Thoracic aorta (tissue), 2 donors: ENCODE measurements at places on chromosomes 4 and X. TPM values are rescaled to one million over a fixed set of nuclear protein-coding genes. Genes with fewer than 3 reads are reported as not detected.

GRCh38 chr4:31983246-31983645 lies 1263.1 kb downstream of the PCDH7 start:
- H3K4me3 ChIP-seq, result no peak overlapping the region
- DNase-seq, result no peak
- no peak overlapping the region for H3K27ac ChIP-seq
- H3K36me3 ChIP-seq, result no peaks in the 10 kb centered on the region
- H3K4me1 ChIP-seq, result peaks cover 7% of the 10 kb centered on the region

- H3K36me3 ChIP-seq, result peaks cover 4% of the 10 kb centered on the region
- H3K27ac ChIP-seq, result no peak overlapping the region
- DNase-seq, result no peak
These were observed 4.9 kb upstream of the TXK start for GRCh38 chr4:48138936-48139335.

DNA sequence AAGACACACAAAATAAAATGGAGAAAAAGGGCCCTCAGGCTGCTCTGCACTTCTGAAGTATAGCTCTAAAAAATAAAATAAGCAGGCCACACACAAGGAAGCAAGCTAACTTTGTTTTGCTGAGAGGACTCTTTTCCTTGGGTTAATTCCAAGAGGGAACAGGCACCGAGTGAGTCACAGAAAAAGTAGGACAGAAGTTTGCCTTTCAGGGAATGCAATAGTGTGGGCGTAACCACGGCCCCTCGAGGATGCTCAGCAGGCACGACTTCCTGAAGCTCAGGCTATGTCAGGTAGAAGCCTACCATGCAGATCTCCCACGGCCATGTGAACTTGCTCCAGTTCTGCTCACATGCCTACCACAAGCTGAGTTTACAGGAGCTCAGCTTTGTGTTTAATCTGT lies 22.1 kb downstream of the PPP1R2C start:
- no peaks in the 10 kb centered on the region for H3K27me3 ChIP-seq
- peaks cover 12% of the 10 kb centered on the region for H3K4me1 ChIP-seq
- DNase-seq, result peak; percentile 3
- peak overlapping the region; percentile 61 for H3K27ac ChIP-seq
- H3K36me3 ChIP-seq, result no peaks in the 10 kb centered on the region
- no peak overlapping the region for H3K4me3 ChIP-seq

DNA sequence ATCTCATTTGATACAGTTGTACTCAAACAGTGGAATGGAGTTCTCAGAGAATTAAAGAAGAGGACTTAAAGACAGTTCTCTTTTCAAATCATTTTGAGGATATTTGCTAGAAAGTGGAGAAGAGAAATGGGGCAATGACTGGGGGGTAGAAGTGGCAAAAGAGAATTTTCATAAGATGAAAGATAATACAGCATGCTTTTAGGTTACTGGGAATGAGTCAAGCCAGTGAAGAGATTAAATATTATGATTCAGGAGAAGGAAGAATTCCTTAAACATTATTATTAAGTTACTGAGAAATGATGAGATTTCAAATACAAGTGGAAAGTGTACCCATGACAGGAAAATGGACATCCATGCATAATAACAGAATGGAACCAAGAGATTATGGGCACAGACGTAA lies 219.0 kb upstream of the DKK2 start:
- no peaks in the 10 kb centered on the region for H3K27me3 ChIP-seq
- no peak overlapping the region for H3K27ac ChIP-seq
- no peak for DNase-seq
- no peaks in the 10 kb centered on the region for H3K36me3 ChIP-seq
- H3K4me3 ChIP-seq, result no peak overlapping the region

DNA sequence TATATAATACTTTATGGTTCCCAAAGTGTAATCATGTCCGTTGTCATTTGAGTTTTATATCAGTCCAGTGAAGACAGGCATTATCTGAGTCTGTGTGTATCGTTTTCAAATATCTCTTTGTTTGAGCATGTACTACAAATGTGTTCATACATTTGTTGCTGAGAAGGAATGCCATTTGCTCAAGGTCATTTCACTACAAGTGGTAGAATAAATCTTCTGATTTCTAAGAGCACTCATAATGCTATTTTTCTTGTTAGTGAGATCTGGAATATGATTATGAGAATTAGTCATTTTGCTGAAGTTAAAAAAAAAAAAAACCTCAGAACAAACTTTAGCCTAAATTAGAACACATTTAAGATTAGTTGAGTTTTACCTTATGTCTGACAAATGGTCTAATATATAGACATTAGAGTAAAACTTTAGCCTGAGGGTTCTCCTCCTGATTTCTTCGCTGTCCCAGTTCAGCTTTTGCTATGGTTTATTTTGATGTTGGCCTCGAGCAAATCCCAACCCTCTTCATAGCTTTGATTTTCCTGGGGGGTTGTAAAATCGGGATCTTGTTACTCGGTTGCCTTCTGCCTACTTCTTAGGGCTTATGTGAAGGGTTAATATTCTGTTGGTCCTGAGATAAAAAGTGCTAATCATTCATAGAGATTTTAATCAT lies 87.1 kb downstream of the TMEM131L start:
- H3K4me3 ChIP-seq, result peak overlapping the region; percentile 65
- no peak for DNase-seq
- H3K27ac ChIP-seq, result peak overlapping the region; percentile 95
- no peaks in the 10 kb centered on the region for H3K36me3 ChIP-seq

DNA sequence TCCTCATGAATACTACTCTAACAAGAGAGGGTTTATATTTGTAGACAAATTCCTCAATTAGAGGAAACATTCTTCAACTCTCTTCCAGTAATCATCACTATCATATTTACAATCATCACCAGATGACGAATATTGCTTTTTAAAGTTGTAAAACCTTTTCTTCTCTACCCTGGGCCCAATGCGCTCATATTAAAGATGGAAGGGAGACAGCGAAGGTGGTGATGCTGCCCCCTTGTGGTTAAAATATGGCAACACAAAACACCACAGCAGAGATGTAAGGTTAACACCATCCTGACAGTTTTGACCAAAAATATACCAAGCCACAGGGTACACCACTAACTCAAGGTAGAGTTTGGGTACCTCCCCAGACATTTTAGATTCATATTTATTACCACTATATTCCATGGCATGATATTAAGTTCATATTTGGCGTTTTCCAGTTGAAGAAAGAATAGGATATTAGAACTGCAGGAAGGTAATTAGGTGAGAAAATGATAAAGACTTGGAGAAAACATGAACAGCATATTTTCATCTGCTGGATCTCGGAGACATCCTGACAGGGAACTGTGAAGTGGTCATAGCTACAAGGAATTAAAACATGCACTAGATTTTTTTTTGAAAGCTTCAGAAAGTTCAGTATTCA lies 72.8 kb downstream of the SLC9A7 start:
- no peaks in the 10 kb centered on the region for H3K4me1 ChIP-seq
- no peak overlapping the region for H3K4me3 ChIP-seq
- no peaks in the 10 kb centered on the region for H3K36me3 ChIP-seq
- H3K27ac ChIP-seq, result no peak overlapping the region

GRCh38 chr4:141174457-141174856 lies 41.2 kb upstream of the RNF150 start:
- H3K36me3 ChIP-seq, result no peaks in the 10 kb centered on the region
- no peaks in the 10 kb centered on the region for H3K4me1 ChIP-seq
- DNase-seq, result no peak
- H3K27ac ChIP-seq, result no peak overlapping the region
- H3K4me3 ChIP-seq, result no peak overlapping the region

- peak overlapping the region; percentile 79 for H3K4me3 ChIP-seq
- H3K36me3 ChIP-seq, result no peaks in the 10 kb centered on the region
- peaks cover 8% of the 10 kb centered on the region for H3K4me1 ChIP-seq
- DNase-seq, result no peak
- H3K27me3 ChIP-seq, result no peaks in the 10 kb centered on the region
These were observed 98.4 kb upstream of the TENM3 start for GRCh38 chr4:182144626-182145333.

DNA sequence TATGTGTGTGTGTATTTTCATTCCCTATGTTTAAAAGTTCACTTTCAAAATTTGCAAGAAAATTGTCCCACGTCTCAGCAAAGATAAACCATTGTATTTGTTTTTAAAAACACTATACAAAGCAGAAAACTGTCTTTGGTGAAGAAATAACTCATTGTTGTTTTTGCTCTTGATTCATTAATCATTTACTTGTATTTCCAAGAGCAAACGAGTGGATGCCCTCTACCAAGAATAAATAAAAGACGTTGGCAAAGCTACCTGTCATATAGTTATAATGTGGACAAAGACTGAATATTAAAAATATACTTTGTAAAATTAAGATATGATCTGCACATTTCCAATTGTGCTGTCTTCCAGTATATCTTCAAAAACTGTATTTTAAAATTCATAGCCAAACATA lies 210.9 kb upstream of the NDST3 start:
- H3K4me1 ChIP-seq, result no peaks in the 10 kb centered on the region
- H3K27ac ChIP-seq, result no peak overlapping the region
- H3K4me3 ChIP-seq, result no peak overlapping the region
- no peaks in the 10 kb centered on the region for H3K36me3 ChIP-seq

DNA sequence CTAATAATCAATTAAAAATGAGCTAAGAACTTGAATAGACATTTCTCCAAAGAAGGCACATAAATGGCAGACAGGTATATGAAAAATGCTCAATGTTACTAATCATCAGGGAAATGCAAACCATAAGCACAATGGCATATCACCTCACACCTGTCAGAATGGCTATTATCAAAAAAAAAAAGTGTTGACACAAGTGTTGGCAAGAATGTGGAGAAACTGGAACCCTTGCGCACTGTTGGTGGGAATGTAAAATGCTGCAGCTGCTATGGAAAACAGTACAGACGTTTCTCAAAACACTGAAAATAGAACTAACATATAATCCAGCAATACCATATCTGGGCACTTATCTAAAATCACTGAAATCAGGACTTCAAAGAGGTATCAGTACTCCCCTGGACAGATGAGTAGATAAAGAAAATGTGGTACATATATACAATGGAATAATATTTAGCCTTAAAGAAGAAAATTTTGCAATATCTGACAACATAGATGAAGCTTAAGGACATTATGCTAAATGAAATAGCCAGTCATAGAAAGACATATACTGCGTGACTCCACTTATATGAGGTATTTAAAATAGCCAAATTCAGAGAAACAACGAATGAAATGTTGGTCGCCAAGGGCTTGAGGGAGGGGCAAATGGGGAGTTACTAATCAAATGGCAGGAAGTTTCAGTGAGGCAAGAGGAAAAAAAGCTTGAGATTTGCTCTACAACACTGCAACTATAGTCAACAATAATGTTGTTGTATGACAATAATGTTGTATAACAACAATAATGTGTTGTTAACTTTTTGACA lies 175.5 kb downstream of the WDFY3 start:
- DNase-seq, result no peak
- H3K27ac ChIP-seq, result no peak overlapping the region
- no peaks in the 10 kb centered on the region for H3K4me1 ChIP-seq
- H3K4me3 ChIP-seq, result no peak overlapping the region
- peaks cover 23% of the 10 kb centered on the region for H3K36me3 ChIP-seq
- no peaks in the 10 kb centered on the region for H3K27me3 ChIP-seq

- no peak overlapping the region for H3K4me3 ChIP-seq
- no peaks in the 10 kb centered on the region for H3K27me3 ChIP-seq
These were observed 55.6 kb upstream of the RBMX start for GRCh38 chrX:136936183-136936549.

DNA sequence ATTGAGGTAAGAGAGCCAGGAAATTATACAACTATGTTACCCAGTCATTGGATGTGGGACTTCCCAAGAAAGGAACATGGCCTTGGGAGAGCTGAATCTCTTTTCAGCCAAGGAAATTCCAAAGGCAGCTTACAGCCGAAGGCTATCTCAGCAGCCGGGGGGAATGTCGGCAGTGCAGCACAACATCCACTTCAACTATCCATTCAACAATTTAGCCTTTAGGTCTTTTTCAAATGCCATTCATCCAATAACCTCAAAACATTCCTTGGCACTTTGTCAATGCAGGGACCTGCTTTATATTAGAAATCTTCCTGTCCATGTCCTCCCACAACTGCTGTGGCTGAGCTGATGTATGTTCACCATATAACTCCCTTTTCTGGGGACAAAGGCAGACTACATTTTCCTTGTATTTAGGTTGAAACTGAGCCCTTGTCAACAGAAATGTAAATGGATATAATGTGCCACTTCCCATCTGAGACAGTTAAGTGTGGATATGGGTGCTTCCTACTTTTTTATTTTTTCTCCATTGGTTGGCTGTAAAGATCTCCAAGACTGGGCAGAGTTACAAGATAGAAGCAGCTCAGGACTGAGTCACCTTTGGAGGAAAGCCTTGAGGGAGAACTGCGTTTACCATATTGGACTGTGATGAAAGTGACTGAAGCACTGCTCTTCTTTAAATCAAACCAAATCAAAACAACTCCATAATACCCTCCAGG lies 94.8 kb downstream of the GPRIN3 start:
- no peak for DNase-seq
- H3K27ac ChIP-seq, result no peak overlapping the region
- H3K36me3 ChIP-seq, result no peaks in the 10 kb centered on the region
- no peaks in the 10 kb centered on the region for H3K27me3 ChIP-seq

- H3K27me3 ChIP-seq, result no peaks in the 10 kb centered on the region
- peaks cover 22% of the 10 kb centered on the region for H3K4me1 ChIP-seq
- no peaks in the 10 kb centered on the region for H3K36me3 ChIP-seq
- H3K4me3 ChIP-seq, result no peak overlapping the region
These were observed 292.7 kb downstream of the BCOR start for GRCh38 chrX:39805022-39805421.

DNA sequence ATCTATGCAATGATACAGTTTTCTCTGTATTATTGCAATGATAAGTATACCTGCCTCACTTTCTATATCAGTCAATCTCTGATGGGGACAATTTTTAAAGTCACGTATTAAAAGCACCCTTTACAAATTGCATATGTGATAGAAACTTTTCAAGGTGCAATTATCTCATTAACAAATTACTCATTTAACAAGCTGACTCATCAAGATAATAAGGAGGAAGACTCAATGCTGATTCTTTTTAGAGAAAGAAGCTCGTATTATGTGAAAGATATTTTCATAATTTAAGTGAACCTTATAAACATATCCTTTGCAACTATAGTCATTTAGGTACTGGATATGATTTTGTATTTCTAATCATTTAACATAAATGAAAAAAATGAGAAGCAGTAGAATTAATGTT lies 1080.9 kb upstream of the TENM3 start:
- DNase-seq, result no peak
- H3K36me3 ChIP-seq, result no peaks in the 10 kb centered on the region
- H3K27me3 ChIP-seq, result no peaks in the 10 kb centered on the region

UCP1 gene
- total RNA-seq, result not detected

LAMTOR3 gene
- 28.4 TPM for total RNA-seq

UGT2B17 gene
- not detected for total RNA-seq

NAAA gene
- 152 TPM for total RNA-seq

TGIF2LX gene
- not detected for total RNA-seq
